ENCODE measurements at places on chromosomes 3 and 15.

GRCh38 chr3:37456270-37456708 lies 281.9 kb upstream of the LRRFIP2 start:
- DNase-seq, result peak; percentile 88

- no peak for DNase-seq
Measured at GRCh38 chr3:190010486-190010885, 110.2 kb downstream of the P3H2 start.

- DNase-seq, result no peak
Measured at GRCh38 chr3:112407214-112407887, 74.4 kb downstream of the CD200 start.

DNA sequence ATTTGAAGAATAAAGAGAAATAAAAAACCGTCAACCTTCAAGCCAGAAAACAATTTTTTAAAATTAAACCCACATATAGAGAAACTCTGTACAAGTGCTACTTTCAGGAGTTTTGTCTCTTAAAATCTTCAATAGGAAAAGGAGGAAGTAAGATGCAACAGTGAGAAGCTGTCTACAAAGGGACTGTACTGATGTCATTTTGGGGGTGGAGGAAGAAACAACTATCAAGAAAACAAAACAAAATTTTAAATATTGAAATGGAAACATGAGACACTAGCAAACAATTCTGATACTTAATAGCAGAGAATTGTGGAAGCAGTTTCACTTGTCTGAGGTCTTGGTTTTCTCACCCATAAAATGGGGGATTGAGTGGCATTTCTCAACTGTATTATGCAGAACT lies 84.4 kb downstream of the SLMAP start:
- DNase-seq, result no peak

DNA sequence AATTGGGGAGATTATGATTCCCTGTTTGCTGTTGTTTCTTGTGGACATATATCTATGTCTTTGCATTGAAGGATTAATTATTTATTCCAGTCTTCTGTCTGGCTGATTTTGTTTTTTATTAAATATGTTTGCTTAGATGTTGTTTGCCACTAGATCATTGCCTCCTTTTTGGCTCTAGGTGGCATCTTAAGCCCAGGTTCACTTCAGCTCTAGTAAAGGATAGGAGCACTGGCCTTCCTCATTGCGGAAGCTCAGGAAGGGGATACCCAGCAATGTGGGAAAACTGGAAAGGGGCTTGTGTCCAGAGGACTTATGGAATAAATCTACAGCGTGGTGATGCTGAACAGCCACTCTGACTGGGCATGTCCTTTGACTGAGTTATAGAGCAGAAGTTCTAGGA lies 821.6 kb downstream of the PDCD6IP start:
- DNase-seq, result no peak
